GM13977 (cell line): ENCODE measurements at places on chromosomes 16 and 17.

- no peak for DNase-seq
These were observed 262.6 kb downstream of the PRKCA start for GRCh38 chr17:66564992-66565465.

DNA sequence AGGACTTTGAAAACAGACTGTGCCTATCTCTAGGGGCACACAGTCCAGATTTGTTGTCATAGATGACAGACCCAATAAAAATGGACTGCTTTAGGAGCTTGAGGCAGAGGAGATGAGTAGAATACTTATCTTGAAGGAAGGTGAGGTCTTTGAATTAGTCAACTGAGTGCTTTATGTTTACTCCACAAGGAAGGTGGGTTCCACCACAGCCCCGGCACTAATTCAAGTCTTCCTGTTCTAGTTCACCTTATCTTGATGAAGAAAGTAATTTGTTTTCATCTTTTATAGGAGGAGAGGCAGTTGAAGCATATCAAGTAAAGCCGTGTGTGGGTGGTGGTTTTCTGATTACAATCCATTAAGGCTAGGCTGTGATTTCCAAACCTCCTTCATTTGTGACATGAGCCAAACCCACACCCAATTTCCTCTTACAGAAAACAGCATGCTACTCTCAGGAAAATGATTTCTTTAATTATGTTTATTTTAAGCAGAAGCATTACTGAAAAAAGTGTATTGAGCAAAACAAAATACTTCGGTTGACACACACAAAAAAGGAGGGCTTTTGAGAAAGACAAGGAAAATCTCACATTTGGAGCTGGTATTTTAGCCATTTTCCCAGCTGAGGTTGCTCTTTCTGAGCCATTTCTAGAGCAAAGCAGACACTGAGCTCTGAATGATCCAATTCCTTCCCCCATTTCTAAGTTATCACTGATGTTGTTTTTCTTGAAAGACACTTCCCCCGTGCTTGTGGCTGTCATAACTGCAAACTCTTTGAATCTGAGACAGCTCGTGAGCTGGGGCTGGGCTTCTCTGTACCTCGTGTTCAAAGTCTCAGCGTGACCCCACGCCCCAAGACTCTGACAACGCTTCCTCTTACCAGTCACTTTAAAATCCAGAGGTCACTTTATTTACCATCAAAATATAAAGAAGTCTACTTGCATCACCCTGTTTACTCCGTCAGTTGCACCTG, 35.4 kb downstream of the CDRT15 start:
- DNase-seq: no peak

DNA sequence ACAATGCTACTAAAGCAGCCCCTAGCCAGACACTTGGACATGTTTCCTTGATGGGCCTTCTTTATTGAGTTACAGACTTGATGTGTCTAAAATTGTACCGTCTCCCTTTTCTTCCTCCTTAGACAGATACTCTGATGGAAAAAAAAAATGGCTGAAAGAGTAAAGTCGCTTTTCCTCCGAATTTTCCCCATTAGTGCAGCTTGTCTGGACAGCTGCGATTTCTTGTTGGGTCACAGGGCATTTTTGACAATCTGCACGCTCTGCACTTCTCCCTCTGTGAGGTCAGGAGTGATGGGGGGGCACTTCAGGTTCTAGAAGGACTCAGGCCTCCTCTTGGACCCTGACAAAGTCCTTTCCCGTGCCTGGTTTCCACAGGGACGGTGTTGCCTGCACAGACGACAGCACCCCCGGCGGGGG, 968 bp upstream of the PRKAR1A start:
- no peak for DNase-seq

GRCh38 chr16:836221-836620, 35.7 kb upstream of the GNG13 start:
- DNase-seq: no peak

GRCh38 chr16:88746506-88746905, 38.5 kb downstream of the PIEZO1 start:
- DNase-seq: no peak

GRCh38 chr17:8153957-8154607, 1.9 kb upstream of the PER1 start:
- DNase-seq: peak; percentile 72

GRCh38 chr17:42120161-42120769, 902 bp downstream of the KAT2A start:
- no peak for DNase-seq

DNA sequence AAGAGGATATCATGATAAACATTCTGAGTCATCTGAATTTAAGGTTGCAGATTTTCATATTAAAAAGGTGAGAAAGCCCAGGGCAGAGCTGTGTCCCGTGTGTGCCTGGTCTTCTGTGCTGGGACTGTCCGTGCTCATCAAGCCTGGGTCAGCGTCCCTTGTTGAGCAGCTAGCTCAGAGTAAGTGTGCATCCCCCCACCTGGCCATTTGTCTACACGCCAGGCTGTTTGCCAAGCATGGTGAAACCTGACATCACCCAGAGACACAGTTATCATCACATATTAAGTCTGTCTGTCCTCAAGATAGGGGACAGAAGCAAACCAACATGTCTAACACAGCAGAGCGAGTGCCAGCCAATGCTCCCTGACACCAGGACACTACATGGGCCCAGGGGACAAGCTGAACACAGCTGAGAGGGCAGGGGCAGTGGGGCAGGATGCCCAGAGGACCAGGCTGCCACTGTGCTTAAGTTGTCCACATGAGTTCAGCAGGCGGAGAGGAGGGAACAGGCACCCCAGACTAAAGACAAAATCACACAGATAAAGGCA, 57.9 kb upstream of the CNEP1R1 start:
- no peak for DNase-seq

DNA sequence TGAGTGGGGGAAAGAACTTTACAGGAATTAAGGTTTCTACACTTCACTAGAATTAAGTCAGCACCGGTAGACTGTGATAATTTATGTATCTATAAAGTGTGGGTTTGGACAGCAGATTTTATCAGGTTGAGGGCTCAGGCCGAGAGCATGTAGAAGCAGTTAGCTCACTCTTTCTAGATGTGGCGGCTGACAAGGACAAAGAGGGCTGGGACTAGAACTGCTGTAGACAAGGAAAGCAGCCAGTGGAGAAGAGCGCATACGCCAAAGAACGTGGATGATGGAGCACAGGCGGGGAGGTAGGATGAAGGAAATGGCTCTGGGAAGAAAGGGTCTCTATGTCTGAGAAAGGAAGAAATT, 504 bp upstream of the GOSR1 start:
- DNase-seq: peak; percentile 28

DNA sequence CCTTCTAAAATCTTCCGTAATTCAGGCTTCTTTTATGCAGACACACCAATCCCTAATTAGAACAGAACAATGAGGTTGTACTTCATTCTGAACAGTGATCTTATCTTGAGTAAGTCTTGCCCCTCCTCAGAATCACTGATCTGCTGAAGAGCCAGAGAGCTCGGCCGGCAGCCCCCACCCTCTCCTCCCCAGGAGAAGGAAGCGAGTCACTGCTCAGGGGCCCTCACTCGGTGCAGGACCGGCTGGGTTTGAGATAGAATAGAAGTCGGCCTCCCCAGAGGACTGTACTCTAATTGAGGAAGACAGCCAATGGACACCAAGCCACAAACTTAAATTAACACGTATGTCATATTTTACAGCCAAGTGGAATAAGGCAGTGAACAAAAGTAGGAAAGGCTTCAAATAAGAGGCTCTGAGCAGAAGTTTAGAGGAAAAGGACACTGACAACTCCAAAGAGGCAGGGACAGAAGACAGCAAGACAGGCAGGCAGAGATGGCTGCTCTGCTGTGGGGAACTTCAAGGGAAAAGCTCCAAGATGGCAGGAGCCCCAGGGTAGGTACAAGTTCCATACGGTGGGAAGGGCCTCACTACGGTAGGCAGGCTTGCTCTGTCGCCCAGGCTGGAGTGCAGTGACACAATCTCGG, 18.6 kb downstream of the CREBBP start:
- no peak for DNase-seq

DNA sequence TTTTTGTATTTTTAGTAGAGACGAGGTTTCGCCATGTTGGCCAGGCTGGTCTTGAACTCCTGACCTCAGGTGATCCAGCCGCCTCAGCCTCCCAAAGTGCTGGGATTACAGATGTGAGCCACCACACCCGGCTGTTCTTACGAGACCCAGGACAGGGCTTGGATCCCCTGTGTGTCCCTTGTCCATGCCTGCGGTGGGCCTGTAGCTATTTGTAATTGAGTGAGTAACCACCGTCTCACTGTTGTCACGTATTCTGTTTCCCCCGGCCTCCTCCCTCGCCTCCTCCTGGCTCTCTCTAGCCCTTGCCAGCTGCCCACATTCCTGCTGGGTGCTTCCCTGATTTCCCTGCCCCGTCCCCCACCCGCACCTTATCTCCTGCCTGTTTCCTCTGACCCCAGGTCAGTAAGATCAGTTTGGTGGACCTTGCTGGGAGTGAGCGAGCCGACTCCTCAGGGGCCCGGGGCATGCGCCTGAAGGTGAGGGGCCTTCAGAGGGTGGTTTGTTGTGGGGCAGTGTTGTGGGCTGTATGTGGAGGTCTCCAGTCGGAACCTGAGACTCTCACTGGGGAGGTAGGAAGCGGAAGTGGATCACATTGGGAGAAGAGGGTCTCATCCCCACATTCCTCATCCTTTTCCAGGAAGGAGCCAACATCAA, 5.6 kb downstream of the KIF1C start:
- no peak for DNase-seq

GRCh38 chr16:2949705-2950352, 14.2 kb upstream of the KREMEN2 start:
- no peak for DNase-seq

DNA sequence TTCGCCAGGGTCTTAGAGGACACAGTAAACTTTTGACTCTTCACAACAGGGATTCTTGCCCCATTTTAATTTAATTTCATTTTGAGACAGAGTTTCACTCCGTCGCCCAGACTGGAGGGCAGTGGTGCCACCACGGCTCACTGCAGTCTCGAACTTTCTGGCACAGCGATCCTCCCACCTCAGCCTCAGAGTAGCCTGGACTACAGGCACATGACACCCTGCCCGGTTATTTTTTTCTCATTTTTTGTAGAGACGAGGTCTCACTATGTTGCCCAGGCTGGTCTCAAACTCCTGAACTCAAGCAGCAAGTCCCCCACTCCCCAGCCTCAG, 329 bp upstream of the NLE1 start:
- DNase-seq: no peak

DNA sequence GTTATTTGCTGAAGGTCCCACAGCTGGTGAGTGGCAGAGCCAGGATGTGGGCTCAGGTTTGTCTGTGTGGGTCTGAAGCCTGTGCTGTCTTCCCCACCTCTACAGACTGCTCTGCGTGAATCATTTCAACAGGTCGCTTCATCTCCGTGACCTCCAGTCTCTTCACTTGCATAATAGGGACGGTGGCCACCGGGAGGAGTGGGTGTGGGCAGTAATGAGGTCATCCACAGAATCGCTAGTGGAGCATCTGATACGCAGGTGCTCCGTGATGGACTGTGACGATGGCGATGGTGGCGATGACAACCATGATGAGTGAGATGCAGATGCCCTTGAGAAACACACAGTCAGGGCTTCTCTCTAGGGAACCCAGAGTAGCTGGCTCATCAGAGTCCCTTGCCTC, 120.2 kb downstream of the RAP1GAP2 start:
- DNase-seq: no peak

DNA sequence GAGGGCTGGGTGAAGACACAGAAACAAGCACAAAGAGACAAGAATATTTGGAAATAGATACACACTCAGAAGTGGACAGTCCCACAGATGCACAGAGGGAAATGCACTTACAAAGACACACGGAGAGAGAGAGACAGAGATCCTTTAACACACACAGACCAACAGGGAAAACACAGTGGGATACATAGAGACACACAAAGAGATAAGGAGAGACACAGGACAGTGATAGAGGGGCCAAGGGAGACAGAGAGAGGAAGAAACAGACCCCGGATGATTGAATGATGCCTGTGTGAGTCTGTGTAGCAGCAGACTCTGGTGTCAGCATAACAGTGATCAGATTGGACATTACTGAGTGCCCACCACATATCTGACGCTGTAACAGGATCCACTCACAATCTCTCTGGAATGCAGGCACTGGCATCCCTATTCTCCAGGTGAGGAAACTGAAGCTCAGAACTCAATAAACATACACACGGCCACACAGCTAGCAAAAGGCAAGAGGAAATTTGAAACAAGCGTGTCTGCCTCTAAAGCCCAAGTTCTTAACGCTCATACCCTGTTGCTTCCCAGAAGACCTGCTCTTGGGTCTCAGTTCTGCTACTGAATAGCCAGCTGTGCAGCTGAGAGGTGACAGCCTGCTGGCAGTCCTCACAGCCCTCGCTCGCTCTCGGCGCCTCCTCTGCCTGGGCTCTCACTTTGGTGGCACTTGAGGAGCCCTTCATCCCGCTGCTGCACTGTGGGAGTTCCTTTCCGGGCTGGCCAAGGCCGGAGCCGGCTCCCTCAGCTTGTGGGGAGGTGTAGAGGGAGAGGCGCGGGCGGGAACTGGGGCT, 186.3 kb upstream of the NLRP1 start:
- DNase-seq: no peak

GRCh38 chr16:30774367-30775130, 12.4 kb downstream of the RNF40 start:
- DNase-seq: no peak

GRCh38 chr17:142102-142661, 4.8 kb downstream of the SCGB1C2 start:
- no peak for DNase-seq

DNA sequence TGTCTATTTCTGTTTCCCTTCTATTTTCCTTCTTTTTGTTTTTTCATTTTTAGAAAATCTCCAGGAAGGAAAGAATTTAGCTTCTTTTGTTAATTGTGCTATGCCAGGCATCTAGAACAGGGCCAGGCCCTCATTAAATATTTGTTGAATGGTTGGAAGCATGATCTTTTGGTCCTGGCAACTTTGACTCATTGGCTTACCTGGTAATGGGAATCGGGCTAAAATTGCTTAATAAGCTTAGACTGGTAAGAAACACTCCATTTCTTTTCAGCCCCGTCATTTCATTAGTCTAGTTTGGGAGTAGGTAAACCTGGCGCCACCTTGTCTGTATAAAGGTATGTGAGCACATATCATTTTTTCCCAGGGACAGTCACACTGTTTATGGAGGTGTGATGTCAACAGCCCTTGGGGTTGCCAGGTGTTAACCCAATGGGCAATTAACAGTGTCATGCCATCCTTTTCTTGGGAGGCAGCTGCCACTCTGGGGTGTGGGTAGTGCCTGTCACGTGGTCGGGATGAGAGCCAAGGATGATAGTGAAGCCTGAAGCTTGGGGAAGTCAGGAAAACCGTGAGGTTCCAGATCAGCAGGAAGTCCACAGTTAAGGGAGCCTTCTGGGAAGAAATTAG, 9.5 kb upstream of the NDEL1 start:
- DNase-seq: no peak

- DNase-seq: no peak
These were observed 115.9 kb downstream of the SEC14L1 start for GRCh38 chr17:77256710-77257109.
